ENCODE measurements at places on chromosomes 6 and 20.

DNA sequence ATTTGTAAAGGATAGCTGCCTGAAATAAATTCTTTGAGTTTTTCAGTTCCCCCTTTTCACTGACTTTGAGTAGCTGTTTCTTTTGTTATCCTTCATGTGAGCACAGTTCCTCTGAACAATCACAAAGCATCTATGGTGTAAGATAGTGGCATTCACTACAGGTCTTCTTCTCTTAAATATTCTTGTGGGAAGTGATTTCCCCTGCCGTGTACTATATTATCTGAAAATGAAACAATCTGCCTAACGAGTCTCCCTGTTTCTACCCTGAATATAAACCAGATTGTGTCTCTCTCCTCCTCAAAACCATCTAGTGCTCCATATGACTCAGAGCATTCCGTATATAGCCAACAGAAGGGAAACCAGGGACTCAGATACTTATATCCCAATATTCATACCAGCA is 380.1 kb upstream of the SOX4 start:
- DNase-seq: no peak

- no peak for DNase-seq
Observed at GRCh38 chr6:158018851-158019361, 37.2 kb downstream of the SYNJ2 start.

DNA sequence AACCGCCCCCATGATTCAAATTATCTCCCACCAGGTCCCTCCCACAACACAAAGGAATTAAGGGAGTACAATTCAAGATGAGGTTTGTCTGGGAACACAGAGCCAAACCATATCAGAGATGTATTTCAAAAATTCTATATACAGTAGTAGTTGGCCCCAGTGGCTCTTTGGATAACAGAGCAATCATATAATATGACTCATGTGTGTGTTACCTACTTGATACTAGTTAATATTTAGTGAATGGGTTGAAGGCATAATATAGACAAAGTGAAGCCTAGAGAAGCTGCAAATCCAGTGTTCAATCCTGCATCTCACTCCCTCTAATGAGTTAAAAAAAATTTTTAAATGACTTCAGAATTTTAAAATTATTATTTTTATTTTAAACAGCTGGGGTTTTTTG is 43.2 kb downstream of the KAT14 start:
- DNase-seq: no peak

DNA sequence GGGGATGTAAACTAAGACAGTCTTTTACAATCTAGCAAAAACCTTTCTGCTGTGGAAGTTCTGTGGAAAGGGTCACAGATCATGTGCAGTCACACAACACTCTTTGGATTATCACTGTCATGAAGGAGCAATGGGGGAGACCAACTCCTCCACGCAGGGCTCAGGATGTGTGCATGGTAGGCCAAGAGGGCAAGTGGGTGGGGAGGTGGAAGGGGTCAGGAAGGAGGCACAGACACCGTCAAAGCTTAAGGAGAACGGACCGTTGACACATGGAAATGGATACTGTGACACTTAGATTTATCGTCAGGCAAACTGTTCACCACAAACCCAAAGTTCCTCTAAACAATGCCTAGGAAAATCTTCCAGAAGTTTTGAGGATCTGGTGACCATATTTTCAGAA is 215.8 kb downstream of the PAX1 start:
- no peak for DNase-seq

DNA sequence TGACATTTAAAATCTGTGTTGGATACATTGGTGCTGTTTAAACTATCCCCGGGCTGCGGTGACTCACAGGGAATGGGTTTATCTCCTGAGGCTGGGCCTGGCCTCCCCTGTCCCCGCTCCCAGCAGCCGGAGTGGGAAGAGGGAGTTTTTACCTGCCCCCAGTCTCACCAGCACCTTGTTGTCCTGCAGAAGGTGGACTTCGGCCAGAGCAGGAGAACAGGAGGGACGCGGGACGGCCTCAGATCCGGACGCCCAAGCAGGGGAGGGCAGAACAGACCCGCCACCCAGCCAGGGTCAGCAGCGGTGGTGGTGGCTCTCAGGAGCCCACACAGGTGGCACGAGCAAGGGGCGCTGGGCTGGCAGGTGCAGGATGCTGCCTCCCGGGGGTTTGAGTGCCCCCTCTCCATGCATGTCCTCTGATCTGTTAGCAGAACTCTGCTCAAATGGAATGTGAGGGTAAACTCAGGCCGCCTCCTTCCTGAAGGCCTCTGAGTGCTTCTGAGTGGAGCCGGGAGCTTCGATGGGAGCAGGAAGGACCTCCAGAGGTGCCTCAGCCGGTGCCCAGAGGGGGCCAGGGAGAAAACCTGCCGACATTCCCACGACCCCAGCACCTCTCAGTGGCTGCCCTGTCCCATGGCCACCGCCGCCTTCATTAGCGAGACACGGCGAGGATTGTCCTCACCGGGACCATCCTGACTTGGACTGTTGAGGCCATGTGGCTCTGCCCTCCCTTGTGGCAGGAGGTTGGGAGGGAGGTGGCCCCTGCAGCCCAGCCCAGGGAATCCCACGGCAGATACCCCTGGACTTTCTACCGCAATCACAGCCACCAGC is 43.4 kb upstream of the MRGBP start:
- no peak for DNase-seq

GRCh38 chr6:74356391-74356790 is 660.4 kb downstream of the CD109 start:
- no peak for DNase-seq

DNA sequence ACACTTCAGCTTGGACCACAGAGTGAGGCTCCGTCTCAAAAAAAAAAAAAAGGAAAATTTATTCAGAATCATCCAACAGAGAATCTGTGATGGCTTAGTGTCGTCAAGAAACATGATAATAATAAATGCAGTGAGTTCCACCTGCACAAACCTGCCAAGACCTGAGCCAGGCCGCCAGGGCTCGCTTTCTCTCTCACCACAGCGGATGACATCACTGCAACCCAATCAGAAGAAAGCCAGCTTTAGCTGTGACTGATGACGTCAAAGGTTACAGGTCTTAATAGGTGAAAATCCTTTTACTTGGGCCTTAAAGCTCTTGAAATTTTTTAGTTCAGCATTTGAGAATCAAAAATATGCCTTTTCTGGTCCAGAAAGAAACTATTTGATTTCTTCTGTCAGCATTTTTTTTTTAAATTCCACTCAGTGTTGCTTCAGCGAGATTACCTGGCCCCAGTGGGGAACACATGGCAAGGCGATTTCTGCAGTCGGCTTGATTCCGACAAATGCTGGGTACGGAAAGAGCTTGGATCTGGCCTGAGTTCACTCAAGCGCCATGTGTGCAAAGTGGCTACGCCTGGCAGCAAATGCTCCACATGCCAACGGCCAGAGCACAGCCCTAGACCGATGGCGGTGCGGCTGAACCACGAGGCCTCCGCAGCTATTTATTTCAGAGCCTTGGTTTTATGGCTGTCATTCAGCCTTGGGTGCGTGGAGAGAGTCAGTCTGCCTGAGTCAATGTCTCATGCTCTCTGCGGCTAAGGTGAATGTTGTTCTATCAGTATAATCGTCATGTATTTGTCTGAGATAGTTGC is 105.7 kb upstream of the QKI start:
- DNase-seq: no peak

- no peak for DNase-seq
Observed at GRCh38 chr20:50957276-50957675, 1.1 kb downstream of the DPM1 start.

DNA sequence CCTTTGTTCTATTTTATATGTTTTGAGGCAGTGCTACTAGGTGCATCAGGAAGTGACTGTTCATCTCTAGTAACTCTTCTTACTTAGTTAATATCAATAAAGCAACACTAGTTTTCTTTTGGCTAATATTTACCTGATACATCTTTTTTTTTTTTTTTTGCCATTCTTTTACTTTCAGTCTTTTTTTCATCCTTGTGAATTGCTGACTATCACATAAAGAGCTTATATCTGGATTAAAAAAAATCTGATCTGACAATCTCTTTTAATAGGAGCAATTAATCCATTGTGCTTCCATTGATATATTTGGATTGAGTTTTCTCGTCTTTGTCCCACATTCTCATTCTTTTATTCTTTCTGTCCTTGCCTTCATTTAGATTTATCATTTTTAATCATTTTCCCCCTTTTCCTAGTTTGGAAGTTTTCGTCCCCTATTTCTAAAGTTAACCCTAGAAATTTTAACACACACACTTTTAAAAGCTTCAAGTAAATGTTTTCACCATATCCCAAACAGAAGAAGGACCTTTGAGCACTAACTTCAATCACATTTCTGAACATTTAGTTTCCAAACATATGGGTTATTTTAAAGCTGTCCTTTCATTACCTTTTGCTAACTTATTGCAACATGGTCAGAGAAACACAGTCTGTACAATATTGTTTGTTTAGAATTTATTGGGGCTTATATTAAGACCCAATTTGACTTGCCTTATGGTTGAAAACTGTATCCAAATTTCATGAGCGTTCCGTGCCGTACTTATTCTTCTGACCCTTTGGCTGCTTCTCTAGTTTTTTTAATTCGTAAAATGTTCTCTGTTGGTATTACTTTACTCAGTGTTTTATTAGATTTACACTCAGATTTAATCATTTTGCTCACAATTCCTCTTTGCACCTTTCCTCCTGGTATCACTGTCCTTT is 63.0 kb downstream of the SYCP2L start:
- no peak for DNase-seq

DNA sequence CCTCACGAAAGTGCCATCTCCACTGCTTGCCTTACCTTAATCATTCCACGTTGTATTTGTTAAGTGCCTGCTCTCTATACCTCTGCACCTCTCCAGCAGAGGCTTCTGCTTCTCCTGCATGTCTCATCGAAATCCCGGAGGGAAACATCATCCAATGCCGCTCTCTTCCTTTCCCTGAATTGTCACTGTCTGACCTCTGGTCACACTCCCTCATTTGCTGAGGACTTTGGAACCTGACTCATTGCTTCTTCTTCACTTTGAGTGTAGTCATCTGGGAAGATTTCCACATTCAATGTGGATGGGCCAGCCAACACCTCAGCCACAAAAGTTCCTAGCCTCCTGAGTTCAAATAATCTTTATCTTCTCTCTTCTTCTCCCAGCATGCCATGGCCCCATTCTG is 78.9 kb upstream of the BEND6 start:
- no peak for DNase-seq

DNA sequence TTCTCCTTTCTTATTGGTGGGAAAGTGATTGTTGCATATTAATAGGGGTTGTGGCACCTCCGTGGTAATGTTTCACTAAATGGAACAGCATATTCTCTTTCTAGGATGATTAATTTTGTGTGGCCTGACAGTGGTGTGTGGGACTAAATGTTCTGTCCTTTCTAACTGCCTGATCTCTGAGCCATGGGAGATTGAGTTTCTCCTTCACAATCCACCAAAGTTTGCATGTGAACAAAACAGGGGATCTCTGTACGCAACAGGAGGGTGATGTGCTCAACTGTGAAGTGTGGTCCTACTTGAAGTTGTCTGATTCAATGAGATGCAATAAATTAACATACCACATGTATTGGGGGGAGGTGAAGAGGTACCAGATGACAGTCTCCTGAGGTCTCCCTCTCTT is 19.3 kb downstream of the BCAS1 start:
- no peak for DNase-seq

Data from NCI-H1694 (cell line).